Hematopoietic multipotent progenitor cell treated with erythropoietin and hydrocortisone succinate and interleukin-3 and kit ligand, for 4 days (in vitro differentiated cells): ENCODE measurements at places on chromosomes 2 and 18.

- no peak for DNase-seq
Observed at GRCh38 chr18:58196164-58196563, 152.1 kb downstream of the NEDD4L start.

GRCh38 chr18:79560861-79561210 lies 118.8 kb upstream of the CTDP1 start:
- no peak for DNase-seq

DNA sequence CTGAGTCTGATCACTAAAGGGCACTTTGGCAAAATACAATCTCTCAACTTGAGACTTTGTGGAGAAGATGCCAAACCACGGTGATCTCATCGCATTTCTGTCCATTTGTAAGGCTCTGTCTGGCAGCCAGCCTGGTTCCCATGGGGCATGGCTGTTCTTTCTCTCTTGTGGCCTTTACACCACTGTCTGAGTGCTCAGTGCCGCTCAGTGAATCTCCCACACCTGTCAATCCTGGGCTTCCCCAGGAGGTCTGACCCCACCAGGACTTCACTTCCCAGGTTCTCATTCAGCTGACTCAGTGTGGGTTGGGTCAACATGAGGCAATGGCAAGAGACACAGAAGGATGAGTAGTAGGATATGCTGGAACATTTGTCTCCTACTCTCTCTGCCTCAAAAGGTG lies 96.8 kb upstream of the TRIB2 start:
- peak; percentile 33 for DNase-seq

DNA sequence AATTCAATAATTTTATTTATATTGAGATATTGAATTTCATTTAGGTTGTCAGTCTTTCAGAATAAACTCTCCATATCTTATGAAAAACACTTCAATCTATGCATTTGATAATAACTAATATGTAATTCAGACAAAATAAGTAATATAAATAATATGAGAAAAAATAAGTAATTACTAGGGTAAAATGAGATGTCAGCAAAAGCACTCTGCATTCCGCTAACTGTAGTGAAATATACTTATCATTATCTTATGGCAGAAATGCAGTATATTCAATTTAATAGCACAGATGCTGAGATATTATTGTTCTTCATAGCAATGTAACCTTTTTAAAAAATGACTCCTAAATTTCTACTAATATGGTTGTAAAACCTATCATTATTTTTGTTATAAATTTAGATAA lies 606.2 kb upstream of the VRK2 start:
- no peak for DNase-seq

DNA sequence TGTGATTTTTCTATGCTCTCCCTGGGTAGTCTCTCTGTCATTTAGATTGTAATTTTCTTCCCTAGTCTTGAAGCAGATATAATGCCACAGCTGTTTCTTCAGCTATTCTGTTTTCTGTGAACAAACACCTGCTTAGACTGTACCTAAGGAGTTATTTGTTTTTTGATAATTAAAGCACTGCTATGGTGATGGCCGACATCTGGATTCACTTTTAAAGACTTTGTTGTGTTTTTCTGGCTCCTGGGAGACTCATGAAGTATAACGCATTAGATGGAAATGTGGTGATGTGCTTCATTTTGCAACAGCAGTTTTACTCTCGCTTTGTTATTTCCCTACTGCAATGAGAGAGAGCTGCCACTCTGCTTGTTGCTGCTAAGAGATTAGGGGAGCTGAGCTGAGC lies 15.7 kb upstream of the C2orf69 start:
- no peak for DNase-seq

DNA sequence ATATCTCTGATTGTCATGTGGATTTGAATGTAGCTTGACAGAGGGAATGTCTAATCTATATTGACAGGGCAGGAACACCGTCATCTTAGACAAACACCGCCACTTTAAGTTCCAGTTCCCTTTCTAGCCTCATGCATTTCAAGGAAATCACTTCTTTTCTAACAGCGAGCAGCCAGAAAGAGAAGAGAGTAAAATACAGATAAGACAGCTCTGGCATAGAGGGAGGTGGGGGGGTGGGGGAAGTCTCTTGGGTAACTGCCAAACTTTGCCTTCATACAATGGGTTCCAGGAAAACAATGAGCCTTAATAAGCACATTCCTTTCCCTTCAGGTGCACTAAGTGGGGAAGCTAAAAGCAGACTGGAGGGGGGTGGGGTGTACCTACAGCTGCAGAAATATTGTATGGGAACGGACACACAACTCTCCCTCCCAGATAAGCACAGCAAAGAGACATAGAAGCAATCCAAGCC lies 37.2 kb downstream of the CASP10 start:
- DNase-seq: peak; percentile 91

DNA sequence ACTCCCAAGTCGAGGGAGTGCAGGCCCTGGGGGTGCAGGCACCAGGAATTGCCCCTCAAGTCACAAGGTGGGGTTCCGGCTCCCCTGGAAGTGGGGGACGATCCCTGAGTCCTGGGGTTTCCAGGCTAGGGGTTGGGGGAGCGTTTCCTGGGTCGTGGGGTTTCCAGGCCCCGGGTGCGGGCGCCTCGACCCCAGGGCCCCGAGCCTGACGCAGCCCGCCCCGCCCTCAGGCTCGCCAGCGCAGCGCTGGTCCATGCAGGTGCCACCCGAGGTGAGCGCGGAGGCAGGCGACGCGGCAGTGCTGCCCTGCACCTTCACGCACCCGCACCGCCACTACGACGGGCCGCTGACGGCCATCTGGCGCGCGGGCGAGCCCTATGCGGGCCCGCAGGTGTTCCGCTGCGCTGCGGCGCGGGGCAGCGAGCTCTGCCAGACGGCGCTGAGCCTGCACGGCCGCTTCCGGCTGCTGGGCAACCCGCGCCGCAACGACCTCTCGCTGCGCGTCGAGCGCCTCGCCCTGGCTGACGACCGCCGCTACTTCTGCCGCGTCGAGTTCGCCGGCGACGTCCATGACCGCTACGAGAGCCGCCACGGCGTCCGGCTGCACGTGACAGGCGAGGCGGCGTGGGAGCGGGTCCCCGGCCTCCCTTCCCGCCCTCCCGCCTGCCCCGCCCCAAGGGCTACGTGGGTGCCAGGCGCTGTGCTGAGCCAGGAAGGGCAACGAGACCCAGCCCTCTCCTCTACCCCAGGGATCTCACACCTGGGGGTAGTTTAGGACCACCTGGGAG lies 12.0 kb downstream of the SIGLEC15 start:
- DNase-seq: peak; percentile 85

DNA sequence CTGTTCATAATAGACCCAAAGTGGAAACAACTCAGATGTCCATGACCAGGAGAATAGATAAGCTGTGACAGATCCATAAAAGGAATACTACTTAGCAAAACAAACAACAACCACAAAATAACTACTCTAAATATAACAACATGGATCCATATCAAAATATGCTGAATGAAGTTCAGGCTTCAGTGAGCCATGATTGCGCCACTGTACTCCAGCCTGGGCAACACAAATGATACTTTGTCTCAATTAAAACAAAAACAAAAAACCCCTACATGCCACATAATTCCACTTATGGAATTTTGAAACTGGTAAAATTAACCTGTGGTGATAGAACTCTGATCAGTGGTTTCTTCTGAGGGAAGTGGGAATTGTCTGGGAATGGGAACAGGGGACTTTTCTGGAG lies 11.2 kb upstream of the MYO3B start:
- DNase-seq: no peak
